ENCODE measurements at places on chromosomes 3 and 15. TPM values are rescaled to one million over a fixed set of nuclear protein-coding genes. Genes with fewer than 3 reads are reported as not detected.
A peak's percentile ranks its signal among the peaks of the same experiment; 100 is the strongest.

PCOLCE2 gene
- total RNA-seq, result not detected

SMCO1 gene
- total RNA-seq, result not detected

GCNT3 gene
- total RNA-seq, result not detected

SGO1 gene
- 20.8 TPM for total RNA-seq

SKOR1 gene
- 0.09 TPM for total RNA-seq

ERICH6 gene
- 0.39 TPM for total RNA-seq

C3orf80 gene
- total RNA-seq, result 0.25 TPM

CADPS gene
- not detected for total RNA-seq

ZMYND10 gene
- 1.8 TPM for total RNA-seq

PPP2R3A gene
- total RNA-seq, result 0.09 TPM

CHRFAM7A gene
- total RNA-seq, result 2.1 TPM

DNA sequence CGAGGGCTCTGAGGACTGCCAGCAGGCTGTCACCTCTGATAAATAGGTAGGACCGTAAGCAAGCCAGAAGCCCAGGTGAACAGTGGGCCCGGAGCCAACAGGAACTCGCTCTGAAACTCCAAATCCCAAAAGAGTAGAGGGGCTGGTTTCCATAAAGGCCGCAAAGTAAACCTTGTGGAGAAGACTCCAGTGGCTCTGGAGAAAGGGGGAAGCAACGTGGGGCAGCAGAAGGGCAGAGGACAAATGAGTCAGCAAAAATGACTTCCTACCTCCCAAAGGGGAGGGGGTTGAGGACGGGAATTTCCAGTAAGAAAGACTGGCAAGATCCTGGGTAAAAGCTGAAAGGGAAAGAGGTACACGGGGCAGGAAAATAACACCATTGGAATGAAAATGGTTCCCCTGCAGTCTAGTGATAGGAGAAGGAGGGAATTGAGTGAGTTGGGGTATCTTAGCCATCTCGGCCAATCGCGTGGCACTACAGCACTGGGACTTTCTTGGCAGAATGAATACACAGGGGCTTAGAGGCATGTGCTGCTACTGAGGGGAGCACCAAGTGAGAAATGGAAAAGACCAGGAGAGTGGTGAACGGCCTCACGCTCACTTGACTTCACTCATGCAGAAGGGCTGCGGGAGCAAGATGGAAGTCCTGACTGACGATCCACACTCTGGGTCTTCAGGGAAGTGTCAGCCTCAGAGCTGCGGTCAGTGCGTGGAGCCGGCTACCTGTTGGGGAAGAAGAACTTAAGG is 33.2 kb downstream of the BMF start:
- DNase-seq, result no peak

GRCh38 chr15:70140543-70141375 is 43.0 kb upstream of the TLE3 start:
- DNase-seq, result no peak

DNA sequence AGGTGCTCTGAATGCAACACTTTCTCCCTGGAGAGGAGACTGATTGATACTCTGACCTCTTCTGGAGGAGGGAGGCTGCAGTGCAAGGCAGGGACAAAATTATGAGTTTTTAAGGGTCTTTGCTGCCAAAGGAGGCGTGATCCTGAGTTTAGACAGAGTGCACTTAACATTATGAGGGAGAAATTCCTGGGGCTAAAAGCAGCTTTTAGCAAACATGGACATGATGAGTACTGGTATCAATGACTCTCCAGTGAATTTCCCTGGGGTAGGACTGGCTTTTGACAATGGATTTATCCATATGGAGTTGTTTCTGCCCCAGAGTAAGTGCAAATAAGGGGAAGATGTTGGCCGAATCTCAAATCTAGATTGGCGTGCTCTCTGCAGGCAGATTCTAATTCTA is 133.1 kb downstream of the THSD4 start:
- no peak for DNase-seq

DNA sequence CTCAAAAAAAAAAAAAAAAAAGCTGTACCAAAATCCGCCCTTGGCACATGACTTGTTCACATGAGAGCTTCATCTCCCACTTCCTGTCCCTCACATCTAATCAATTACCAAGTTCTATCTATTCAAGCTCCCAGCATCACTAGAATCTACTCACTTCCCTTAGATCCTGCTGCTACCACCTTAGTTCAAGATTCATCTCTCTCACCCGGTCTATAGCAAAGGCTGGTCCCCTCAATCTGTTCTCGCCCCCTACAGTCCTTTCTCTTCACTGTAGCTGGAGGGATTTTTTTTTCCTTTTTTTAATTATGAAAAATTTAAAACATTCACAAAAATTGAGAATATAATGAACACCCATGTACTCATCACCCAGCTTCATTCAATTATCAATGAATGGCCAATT is 16.7 kb upstream of the GPR160 start:
- no peak for DNase-seq

DNA sequence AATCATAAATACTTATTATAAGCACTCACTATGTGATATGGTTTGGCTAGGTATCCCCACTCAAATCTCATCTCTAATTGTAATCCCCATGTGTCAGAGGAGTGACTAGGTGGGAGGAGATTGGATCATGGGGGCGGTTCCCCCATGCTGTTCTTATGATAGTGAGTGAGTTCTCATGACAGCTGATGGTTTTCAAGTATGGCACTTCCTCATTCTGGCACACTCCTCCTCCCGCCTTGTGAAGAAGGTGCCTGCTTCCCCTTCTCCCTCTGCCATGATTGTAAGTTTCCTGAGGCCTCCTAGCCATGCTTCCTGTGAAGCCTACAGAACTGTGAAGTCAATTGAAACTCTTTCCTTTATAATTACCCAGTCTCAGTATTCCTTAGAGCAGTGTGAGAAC is 53.3 kb upstream of the CHMP2B start:
- no peak for DNase-seq

DNA sequence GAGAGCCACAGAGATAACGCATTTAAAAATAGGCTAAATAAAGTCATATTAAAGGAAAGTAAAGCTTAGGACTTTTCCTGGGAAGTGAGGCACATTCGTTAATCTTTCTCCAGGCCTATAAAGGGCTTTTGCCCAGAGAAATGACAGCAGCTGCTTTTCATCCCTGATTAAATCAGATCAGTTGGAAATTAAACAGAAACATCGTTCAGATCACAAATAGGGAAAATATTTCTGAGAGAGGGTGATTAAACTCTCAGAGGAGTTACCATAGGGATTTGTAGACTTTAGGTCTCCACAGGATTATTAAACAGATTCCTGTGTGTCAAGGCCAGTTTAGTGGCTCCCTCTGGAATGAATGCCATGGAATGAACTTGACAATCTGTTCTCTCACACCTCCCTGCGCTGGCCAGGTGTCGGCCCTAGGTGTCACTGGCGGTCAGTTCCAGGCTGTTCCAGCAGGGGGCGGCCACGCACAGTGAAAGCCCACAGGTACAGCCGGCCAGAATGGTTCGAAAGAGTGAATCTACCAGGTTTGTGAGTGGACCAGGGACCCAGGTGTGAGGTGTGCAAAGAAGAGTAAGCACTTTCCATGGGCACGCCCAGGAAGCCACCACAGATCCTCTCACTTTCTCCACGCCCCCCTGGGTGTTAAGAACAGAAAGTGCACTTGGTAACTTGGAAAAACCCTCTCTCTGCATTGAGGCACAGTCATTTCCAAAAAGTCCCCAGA is 253.0 kb upstream of the RASGRP1 start:
- peak; percentile 70 for DNase-seq

DNA sequence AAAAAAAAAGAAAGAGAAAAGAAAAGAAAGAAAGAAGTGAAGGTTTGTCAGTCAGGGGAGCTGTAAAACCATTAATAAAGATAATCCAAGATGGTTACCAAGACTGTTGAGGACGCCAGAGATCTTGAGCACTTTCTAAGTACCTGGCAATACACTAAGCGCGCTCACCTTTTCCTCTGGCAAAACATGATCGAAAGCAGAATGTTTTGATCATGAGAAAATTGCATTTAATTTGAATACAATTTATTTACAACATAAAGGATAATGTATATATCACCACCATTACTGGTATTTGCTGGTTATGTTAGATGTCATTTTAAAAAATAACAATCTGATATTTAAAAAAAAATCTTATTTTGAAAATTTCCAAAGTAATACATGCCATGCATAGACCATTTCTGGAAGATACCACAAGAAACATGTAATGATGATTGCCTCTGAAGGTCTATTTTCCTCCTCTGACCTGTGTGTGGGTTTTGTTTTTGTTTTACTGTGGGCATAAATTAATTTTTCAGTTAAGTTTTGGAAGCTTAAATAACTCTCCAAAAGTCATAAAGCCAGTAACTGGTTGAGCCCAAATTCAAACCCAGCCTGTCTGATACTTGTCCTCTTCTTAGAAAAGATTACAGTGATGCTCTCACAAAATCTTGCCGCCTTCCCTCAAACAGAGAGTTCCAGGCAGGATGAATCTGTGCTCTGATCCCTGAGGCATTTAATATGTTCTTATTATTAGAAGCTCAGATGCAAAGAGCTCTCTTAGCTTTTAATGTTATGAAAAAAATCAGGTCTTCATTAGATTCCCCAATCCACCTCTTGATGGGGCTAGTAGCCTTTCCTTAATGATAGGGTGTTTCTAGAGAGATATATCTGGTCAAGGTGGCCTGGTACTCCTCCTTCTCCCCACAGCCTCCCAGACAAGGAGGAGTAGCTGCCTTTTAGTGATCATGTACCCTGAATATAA is 2.0 kb downstream of the B2M start:
- DNase-seq, result peak; percentile 8

- DNase-seq, result no peak
These were observed 177.2 kb upstream of the GBE1 start for GRCh38 chr3:81938681-81939080.

DNA sequence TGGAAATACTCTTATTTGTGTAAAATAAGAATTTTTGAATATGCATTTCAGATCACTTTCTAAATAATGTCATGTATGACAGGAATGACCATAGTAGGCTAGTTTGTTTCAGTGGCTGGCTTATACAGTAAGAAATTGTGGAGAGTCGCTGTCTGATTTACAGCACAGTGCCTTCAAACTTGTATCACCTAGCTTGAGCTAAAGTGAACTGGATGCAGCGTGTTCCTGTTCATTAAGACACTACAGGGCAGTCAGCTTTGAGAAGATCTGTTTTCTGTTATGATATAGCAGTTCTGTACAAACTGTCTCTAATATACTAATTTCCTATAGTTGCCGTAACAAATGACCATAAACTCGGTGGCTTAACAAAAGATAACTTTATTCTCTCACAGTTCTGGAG is 9.9 kb downstream of the CLDN16 start:
- DNase-seq, result no peak

DNA sequence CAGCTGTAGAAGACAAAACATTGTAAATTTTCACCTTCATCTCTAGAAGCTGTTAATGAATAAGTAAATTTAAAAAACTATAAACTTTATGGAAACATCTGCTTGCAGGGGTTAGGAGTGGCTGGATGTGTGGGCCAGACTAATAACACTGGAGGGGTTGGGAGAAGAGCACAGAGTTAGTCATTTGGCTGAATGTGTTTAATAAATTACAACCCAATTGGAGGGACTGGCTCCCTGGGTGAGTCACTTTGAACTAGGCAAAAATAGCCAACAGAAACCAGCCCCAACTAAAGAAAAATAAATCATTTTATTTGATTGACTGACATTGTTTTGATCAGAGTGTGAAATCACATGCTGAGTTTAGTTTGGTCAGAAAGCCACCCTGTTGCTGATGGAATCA is 21.8 kb downstream of the DGKG start:
- no peak for DNase-seq

DNA sequence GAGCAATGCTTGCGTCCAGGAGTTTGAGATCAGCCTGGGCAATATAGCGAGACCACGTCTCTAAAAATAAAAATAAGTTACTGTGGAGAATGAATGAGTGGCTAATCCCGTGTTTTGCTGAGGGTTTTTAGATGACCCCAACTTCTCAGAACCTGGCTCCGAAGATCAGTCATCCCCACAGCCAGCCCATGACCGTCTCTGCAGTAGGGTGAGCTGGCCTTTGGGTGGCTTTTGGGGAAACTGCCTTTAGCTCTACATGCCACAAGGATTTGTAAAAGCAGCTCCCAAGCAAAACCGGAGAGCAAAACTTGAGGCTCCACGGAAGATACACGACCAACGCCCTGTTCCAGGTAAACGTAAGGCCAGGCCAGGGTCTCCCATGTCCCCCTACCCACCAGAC is 39.2 kb upstream of the TFRC start:
- DNase-seq, result no peak

DNA sequence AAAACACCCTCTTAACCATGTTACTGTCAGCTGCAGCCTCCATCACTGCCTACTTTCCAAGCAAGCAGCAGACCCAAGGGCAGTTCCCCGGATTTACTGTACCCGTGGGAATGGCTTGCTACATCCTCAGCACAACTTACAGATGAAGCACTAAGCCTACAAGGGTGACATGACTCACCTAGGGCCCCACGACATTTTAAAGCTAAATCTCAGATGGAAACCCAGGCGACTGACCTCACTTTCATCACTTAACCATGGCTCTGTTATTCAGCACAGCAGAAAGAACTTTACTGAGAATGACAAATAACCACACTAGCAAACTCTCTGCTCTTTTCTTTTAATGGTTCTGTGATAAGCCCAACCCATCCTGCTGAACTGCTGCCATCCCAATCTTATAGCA is 65.6 kb downstream of the SUMF1 start:
- no peak for DNase-seq

DNA sequence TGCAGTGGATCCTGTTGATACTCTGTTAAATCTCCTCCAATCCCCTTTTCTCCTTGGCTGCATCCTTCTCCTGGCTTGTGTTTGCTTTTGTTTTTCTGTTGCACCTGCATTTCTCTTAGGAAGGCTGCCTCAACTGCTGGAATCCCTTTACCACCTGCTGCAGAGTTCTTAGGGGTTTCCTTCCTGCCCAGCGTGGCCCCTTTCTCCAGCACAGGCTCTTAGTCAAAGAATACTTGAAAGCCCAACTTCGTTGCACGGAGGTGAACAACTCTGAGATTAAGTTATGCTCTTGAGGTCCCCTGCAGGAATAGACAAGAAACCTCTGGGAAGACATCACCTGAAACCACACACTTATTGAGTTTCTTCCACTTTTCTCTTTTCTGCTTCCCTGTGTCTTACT is 121.6 kb upstream of the GRM7 start:
- no peak for DNase-seq

GRCh38 chr3:116050311-116050915 is 394.9 kb downstream of the LSAMP start:
- DNase-seq, result no peak

- no peak for DNase-seq
These were observed 333.0 kb upstream of the SEMA6D start for GRCh38 chr15:47384341-47384740.

GRCh38 chr3:179450901-179451264 is 387 bp downstream of the GNB4 start:
- no peak for DNase-seq

DNA sequence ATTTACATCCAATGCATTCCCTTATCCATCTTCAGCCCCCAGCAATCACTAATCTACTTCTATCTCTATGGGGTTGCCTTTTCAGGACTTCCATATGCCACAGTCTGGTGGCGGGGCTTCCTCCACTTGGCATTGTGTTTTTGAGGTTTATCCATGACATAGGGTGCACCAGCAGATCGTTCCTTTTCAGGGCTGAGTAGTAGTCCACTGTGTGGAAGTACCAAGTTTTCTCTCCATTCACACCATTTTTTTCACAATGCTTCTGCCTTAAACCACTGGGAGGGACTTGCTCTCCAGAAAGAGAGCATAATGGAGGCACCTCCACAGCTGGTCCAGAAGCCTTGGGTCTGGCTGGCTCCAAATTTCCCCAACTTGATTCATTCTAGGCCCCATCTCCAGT is 144.0 kb upstream of the IQSEC1 start:
- no peak for DNase-seq

- DNase-seq, result no peak
These were observed 399.6 kb downstream of the PTPRG start for GRCh38 chr3:61960976-61961375.

- DNase-seq, result no peak
These were observed 250.3 kb downstream of the CBLB start for GRCh38 chr3:105618556-105618955.

GRCh38 chr3:61522626-61523025 is 38.7 kb upstream of the PTPRG start:
- no peak for DNase-seq

Measured in activated T-helper 2 cell treated with anti-CD3 and anti-CD28 coated beads, Interferon-gamma antibody, Interleukin-2, Interleukin-4, amounts not matched to agents 10 μg/mL and 5 μg/mL and 100 μg/mL, durations not matched to agents 14 hours and 24 hours and 36 hours (primary cell).